ENCODE measurements at places on chromosomes 12 and 14.

DNA sequence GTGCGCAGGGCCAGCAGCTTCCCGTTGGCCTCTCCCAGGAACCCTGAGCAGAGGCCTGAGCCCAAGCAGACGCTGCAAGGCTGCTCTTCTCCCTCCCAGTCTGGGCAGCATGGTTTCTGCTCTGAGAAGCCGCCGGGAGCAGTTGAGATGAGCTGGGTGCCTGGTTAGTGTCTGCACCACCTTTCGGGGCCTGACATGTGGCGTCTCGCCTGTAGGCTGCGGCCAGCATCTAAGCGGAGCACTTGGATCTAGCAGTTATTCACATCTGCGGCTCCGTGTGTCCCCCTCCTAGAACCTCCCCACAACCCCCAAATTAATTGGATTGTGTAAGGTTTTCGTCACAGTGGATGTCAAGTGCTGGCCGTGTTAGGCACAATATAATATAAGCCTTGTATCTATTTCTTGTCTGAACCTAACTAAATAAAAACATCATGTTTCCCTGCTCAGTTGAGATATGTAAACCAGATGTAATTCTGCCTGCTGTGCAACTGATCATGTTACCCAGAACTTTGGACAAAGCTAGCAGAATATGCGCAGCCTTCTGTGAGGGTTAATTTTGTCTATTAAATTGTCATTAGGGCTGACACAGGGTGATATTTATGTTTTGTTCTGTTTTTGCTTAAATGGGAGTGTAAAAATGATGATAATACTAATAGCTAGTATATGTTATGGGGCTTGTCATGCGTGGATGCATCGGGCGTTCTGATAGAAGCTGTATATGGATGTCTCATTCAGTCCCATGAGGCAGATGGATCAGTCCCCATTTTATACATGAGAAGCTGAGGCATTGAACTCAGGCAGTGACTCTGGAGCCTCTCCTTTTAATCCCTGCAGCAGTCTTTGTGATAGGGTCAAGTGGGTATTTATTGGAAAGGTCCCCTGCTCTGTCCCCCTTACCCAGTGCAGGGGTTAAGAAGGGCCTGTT lies 45.8 kb downstream of the ELK3 start:
- DNase-seq = no peak

DNA sequence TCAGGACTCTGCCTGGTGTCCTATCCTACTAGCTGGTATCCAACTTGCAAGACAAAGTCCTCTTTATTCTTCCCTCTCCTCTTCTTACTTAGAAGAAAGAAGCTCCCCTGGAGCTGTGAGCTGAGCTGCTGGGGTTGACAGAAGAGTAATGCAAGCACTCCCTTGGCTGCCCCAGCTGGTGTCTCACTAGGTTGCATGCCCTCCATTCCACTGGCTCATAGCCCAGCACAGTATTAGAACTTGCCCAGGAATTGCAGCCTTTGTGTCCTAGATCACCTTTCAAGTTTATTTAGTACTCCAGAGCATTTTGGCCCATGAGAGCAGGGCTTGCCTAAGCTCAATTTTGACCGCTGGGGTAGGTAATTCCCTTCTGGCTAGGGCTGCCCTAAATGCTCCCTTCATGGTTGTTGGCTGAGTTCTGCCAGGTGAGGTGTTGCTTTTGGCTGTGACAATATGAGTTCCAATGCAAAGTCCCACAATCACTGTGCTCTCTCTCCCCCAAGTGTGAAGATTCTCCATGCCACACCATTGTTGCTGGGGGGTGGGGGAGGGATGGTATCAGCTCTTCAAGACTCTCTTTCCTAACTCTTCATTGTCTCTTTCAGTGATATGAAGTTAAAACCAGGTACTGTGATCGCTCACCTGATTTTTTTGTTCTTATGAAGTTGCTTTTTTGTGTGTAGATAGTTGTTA lies 317.4 kb upstream of the DDHD1 start:
- DNase-seq = no peak

DNA sequence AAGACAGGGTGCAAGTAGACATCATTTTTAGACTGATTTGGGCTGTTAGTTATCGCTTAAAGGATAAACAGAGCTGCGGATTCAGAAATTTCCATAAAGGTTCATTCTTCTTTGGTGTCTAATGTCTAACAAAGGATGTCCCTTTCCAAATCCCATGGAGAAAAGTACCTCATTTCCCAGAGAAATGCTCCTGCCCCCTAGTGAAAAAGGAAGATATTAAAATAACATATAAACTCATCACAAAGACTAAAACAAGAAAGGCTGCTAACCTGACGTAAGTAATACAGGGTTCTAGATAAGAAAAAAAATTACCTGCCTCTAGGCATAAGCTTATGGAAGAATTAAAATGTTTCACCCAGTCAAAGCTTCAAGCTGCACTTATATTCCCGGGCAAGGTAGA lies 22.8 kb downstream of the ARMH4 start:
- DNase-seq = no peak

DNA sequence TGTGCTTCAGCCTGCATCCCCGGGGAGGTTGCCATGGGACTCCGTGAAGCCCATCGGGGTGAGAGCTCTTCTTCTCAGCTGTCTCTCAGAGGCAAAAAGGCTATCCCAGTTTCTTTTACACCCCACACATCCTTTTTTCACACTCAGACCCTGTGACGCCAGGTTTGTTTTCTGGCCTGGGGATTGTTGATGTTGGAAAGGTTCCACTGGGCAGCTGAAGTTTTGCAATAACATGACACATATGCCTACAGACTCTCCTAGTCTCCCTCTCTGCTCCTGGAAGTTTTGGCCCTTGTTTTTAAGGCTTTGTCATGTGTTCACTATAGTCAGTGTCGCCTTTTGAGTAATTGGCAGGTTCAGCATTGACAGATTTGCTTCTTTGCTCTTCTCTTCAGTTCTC lies 118.6 kb downstream of the SMOC1 start:
- no peak for DNase-seq

- DNase-seq = no peak
Observed at GRCh38 chr12:85489194-85489593, 209.2 kb downstream of the ALX1 start.

DNA sequence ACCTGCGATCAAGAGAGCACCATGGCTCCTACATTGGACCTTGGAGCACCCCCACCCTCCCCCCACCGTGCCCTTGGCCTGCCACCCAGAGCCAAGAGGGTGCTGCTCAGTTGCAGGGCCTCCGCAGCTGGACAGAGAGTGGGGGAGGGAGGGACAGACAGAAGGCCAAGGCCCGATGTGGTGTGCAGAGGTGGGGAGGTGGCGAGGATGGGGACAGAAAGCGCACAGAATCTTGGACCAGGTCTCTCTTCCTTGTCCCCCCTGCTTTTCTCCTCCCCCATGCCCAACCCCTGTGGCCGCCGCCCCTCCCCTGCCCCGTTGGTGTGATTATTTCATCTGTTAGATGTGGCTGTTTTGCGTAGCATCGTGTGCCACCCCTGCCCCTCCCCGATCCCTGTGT lies 1.8 kb upstream of the RNU7-1 start:
- DNase-seq = no peak

All from activated CD4-positive, alpha-beta T cell treated with anti-CD3 and anti-CD28 coated beads for 48 hours (primary cell).